Kidney epithelial cell (primary cell): ENCODE measurements at places on chromosomes 4 and X.

DNA sequence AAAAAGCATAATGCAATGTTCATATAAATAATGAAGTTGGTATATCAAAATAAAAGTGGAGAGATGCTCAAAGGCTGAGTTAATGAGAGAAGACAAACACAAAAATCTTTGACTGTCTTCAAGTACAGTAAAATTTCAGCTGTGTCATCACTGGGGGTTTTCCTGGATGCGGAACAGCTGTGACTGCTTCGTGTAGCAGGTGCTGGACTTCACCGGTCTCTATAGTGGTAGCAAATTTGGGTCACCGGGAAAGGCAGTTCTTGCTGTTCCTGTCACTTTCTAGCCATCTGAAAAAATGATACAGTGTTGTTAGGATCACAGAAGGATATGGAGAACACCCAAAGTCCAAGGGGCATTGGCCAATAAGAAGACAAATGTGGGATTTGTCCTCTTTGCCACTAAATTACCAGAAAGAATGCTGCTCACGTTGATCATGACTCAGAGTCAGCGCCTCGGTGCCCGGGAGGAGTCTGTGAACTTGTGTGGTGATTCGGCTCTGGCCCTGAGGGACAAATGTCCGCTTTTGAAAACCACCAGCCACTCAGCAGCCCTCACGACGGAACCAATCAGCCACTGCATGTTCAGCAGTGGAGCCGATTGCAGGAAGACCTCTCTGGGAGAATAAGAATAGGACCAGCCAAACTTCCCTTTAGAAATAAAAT lies 230.1 kb upstream of the FAT1 start:
- DNase-seq = no peak

- DNase-seq = no peak
Measured at GRCh38 chr4:22873899-22874298, 181.2 kb downstream of the GBA3 start.

- no peak for DNase-seq
Measured at GRCh38 chr4:16853640-16854039, 44.8 kb downstream of the LDB2 start.

- no peak for DNase-seq
Measured at GRCh38 chr4:128347175-128347868, 59.7 kb upstream of the PGRMC2 start.

GRCh38 chr4:114701491-114701890 lies 102.9 kb downstream of the UGT8 start:
- DNase-seq = no peak

- no peak for DNase-seq
Measured at GRCh38 chr4:110636680-110637407, 14.0 kb upstream of the PITX2 start.

DNA sequence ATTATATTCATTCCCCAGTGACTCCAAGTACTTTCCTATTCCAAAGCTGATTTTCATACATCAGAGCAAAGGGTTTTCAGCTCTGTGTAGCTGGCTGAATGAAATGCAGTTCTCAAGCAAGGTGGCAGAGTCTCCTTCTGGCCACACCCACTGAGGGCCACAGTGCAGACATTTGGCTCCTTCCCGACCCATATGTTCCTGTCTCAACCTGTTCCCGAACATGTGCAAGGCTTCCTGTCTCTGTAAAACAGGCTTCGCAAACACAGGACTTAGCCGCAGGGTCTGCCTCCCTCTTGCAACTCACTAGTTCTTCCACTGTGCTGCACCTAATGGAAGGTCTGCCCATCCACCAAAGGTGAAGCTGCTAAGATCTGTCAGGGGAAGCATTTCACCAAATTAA lies 249.2 kb downstream of the MID1IP1 start:
- no peak for DNase-seq

DNA sequence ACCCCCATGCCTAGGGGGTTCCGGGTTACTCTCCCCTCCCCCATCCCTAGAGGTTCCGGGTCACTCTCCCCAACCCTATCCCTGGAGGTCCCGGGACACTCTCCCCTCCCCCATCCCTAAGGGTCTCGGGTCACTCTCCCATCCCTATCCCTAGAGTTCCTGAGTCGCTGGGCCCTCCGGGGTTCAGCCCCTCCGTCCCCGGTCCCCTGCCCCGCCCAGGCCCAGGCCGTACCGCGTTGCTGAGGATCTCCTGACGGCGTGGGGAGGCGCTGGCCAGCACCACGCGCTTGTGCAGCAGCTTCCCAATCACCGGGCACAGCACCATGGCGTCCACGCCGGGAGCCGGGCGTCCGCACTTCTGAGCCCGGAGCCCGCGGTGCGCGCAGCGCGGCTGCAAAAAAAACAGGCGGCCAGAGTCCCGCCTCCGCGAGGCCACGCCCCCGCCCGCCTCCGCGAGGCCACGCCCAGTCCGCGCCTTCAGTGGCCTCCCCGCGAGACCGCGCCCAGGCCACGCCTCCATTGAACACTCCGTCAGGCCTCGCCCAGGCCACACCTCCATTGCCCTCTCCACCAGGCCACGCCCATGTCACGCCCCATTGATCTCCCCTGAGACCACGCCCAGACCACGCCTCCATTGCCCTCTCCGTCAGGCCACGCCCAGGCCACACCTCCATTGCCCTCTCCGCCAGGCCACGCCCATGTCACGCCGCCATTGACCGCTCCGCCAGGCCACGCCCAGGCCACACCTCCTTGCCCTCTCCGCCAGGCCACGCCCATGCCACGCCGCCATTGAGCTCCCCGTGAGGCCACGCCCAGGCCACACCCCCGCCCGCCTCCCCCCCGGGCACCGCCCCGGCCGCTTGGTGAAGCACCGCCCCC lies at the start of gene ASMTL:
ASMTL (minus strand) TSS at position 394 of the 879 bp plus-strand sequence; CDS start at position 325, 69 bp downstream.
- peak; percentile 63 for DNase-seq

DNA sequence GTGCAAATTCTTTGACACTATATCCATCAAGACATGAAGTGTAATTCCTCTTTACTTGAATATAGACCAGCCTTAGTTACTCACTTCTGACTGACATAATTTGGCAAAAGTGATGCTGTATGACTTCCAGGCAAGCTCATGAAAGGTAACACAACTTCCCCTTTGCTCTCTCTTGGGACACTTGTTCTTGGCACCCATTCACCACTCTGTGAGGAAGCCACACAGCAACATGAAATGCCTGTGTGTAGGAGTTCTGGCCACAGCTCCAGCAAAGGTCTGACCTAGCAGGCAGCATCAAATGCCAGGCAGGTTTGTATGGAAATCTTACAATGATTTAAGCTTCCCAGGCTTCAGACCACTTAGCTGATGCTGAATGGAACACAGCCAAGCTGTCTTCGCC lies 280.3 kb downstream of the PDHA2 start:
- DNase-seq = no peak

GRCh38 chr4:84502333-84502954 lies 3.4 kb upstream of the NKX6-1 start:
- DNase-seq = no peak

DNA sequence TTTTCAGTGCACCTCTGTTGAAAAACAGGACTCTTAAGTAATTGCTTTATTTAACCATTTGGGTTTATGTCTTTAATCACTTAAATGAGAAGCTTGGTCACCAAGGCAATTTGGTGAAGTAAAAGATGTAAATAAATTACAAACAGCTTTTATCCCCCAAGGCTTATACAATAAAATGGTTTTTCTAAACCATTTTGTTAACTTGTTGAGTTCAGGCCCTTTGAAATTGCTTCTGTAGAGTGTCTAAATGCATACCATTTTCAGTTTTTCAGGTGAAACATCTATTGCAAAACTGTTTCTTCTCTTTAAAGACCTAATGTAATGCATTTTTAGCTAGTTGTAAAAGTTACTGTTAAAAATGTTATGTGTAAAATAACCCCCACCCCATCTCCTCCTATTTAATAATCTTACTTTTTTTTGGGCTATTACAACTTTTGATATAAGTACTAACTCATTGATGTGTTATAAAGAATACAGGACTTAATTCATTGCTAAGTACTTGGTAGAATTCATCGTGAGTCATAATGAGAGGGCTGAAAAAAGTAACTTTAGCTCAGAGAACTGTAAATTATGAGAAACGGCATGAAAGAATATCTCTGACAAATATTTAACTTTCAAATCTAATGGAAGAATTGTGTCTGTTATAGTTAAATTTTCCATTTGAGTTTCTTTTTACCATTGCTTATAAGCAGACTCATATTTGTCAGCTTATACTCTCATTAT lies 4.5 kb downstream of the RAPGEF2 start:
- DNase-seq = no peak

- DNase-seq = no peak
Measured at GRCh38 chrX:19563746-19564145, 48.4 kb upstream of the MAP3K15 start.

DNA sequence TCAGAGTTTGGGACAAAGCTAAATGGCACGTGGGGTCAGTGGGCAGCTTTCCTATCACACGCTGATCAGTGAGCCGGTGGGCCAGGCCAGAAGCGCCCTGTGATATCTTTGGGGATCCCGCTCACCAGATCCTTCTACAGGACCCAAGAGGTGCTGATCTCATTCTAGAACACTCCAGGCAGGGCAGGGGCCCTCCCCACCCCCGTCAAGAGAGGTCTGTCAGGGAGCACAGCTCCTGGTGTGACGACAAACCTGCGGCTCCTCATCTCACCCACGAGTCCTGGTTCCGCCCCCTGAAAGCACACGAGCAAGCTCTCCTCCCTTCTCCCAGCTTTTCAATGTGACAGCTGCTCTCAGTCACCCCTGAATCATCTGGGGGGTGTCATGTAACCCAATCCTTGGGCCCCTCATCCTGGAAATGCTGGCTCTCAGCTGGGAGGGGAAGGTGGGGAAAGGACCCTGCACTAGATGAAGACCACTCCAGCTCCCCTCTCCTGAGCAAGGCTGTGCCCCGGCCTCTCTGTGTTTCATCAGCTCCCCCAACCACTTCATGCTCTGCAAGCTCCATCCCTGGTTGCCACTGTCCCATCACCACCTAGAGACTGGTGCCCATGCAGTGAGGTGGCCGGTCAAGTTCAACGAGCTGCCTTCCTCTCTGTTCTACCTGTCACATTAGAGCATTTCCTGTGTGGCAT lies 4.6 kb downstream of the HCFC1 start:
- no peak for DNase-seq

- DNase-seq = no peak
Measured at GRCh38 chr4:154660052-154660451, 47.6 kb upstream of the FGG start.

GRCh38 chr4:125486351-125486750 lies 171.6 kb downstream of the FAT4 start:
- no peak for DNase-seq

DNA sequence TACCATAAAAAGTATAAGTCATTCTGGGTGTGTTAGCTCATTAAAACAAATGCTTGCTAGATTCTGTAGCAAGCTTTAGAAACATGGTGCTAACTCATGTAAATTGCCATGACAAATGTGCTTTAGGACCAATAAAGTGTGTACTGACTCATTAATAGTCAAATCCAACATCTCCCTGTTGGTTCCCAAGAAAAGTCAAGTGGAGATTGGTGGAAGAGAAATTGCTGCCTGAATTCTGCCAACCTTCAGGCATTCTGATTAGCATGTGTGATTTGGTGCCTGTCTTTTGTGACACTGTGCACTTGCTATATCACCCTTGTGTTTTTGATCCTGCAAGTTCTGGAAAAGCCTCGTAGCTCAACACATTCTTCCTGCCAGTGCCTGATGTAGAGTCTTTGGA lies 503.8 kb upstream of the BOD1L1 start:
- no peak for DNase-seq

DNA sequence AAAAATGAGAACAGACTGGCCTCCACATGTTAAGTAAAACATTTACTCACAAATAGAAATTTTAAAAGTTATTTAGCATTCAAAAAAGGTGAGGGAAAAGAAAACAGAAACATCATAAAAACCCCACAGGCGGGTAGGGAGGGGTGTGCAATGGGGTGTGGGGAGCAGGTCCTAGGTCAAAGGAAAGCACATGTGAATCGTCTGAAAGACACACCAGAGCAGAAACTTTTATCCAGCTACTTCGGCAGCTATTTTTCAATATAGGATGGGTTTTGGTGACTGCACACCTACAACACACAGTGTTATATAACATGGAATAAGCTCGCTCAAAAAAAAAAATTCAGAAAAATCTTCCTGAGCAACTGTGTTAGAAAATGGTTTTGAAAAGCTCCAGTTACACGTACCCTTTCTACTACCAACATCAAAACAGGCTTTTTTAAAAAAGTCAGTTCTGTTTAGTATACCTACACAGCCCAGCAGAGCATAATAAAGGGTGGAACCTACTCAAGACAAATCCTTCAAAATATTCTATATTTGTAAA lies 1.6 kb downstream of the OTUD4 start:
- DNase-seq = no peak

DNA sequence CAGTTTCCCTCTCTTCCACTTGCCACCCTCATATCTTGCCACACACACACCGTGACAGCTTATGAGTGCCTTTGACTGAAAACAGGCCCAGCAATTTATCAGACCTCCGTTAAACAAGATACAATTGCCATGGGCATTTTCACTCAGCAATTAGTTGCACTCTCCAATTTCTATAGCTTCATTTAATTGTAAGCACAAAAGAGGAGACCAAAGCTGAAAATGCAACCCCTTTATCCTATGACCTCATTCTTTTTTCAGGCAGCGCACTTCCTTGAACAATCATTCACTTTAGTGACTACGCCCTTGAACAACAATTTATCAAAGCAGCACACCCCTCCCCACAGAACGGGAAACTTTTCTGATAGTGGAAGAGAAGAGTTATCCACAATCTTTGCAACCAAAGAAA lies 4.1 kb downstream of the POF1B start:
- DNase-seq = no peak

GRCh38 chr4:169369634-169370033 lies 98.9 kb upstream of the SH3RF1 start:
- DNase-seq = no peak

DNA sequence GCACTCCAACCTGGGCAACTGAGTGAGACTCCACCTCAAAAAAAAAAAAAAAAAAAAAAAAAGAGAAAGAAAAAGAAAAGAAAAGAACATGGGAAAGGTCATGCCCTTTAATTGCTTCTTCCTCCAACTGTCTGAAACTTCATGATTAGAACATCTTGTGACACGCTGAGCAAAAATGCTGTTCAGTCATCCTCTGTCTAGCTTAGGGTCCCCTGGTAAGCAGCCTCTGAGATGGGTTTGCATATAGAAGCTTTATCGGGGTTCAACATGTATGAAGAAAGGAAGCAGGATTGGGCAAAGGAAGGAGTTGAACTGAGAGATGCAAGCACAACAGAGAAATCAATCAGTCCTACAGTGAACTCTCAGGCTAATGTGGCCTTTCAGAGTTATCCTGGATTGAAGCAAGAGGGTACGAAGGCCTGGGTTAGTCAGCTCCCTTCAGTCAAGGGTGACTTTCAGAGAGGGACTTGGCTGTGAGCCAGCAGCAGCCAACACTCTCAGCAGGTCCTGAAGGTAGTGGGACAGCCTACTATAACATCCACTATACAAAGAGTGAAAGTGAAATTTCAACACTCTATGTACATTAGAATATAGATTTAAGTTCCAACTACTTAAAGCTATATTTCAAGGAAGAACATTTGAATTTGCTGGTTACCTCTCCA lies 11.4 kb downstream of the MAOB start:
- DNase-seq = no peak

GRCh38 chr4:176413171-176413570 lies 93.4 kb downstream of the SPCS3 start:
- no peak for DNase-seq

- no peak for DNase-seq
Measured at GRCh38 chr4:13529128-13529919, 15.0 kb downstream of the NKX3-2 start.
